ENCODE measurements at places on chromosomes 4 and X.

- no peak for DNase-seq
These were observed 169.7 kb downstream of the PDHA2 start for GRCh38 chr4:96009427-96010119.

GRCh38 chr4:40281913-40282312, 53.2 kb upstream of the CHRNA9 start:
- no peak for DNase-seq

- peak; percentile 2 for DNase-seq
These were observed 83.4 kb upstream of the MID1IP1 start for GRCh38 chrX:38717871-38718270.

- no peak for DNase-seq
These were observed 104.8 kb upstream of the PDE5A start for GRCh38 chr4:119733431-119733830.
